Stimulated activated CD4-positive, alpha-beta T cell treated with anti-CD3 and anti-CD28 coated beads, TNF-alpha, amount 100 ng/mL, for 24 hours (primary cell): ENCODE measurements at places on chromosomes 11 and 22.

- peak; percentile 55 for DNase-seq
These were observed 8.6 kb downstream of the MRPL11 start for GRCh38 chr11:66429983-66430602.

- no peak for DNase-seq
These were observed 87.5 kb downstream of the RTL6 start for GRCh38 chr22:44410451-44410991.

DNA sequence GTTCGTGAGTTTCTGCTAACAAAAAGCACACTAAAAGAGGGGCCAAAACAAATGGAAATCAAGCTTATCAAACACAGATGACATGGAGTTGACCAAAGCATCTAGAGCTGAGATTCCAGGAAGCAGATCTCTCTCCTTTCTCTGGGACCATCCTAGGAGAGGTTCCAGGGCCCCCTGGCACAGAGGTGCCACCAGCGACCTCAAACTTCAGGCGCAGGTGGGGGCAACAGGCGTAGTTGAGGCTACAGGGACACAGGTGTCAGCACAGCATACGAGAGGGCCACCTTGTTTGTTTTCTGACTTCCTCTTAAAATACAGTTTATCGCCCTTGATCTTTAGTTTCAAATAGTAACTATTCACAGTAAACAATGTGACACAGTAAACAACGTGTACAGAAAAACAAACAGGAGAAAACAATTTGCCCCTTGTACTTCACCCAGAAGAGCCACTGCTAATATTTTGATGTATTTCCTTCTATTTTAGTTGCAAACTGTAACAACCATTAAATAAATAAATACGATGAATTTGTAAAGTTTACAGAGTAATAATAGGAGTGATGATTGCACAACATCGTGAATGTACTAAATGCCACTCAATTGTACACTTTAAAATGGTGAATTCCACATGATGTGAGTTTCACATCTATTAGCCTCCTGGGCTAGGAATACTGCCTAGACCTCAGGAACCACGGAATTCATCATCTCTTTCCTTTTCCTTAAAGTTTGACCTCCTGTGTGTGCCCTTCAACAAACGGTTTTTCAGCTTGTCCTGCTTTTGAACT is 52.2 kb downstream of the IGLL5 start:
- DNase-seq, result no peak

GRCh38 chr11:65559951-65560537 is 1.9 kb upstream of the LTBP3 start:
- DNase-seq, result no peak

- no peak for DNase-seq
These were observed 244.6 kb upstream of the ANO3 start for GRCh38 chr11:26087120-26087935.

DNA sequence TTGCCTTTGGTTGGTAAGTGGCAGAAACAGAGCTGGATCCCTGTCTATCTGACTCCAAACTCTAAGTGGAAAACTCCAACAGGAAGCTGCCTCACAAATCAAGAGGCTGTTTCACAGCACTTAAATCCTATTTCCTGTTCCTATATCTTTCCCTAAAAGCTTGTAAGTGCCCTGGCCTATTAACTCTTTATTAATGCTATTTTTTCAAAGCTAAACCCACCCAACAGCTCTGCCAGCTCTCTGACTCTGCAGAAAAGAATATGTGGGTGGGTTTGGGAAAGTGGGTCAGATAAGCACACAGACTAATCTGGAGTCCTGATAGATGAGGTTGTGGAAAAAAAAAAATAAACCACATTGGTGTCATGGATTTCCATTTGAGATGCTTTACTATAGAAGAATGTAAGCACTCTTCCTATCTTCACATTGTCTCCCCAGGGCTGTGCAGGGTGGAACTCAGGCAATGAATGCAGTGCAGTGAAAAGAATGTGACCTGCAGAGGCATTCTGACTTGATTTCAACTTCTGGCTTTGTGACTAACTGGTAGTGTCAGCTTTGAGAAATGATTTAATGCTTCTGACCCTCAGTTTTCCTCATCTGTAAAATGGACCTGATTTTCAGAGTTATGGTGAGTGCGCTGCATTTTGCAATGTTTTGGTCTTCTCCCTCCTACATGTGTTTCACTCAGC is 125.6 kb downstream of the AASDHPPT start:
- DNase-seq, result no peak

DNA sequence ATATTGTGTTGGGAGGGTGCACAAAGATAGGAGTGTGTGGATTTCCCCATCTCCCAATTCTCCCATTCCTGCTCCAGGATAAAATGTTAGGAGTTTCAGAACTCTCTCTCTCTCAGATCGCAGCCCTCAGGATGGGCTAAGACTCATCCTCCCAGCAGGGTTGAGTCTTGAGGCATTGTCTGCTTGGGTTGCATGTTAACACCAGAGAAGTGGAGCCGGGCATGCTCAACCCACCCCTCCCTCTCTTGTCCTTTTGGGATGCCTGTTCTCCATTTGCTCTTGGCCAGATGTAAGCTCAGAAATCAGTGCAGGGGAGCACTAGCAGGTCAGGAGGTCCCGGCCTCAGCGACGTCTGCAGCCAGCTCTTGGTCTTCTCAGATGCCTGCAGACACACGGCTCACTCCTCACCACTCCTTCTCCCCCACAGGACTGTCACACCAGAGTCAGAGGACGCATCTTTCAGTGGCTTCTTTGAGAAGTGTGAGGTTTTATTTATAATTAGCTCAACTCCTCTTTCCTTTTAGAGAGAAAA is 1456.5 kb downstream of the TBC1D22A start:
- DNase-seq, result no peak

- DNase-seq, result no peak
These were observed 32.4 kb upstream of the MYH9 start for GRCh38 chr22:36419912-36420882.

- peak; percentile 56 for DNase-seq
These were observed at the start of gene APOBEC3C for GRCh38 chr22:39013942-39014722. Gene APOBEC3C (plus strand): TSS chr22:39014257. CDS start chr22:39014363, 106 bp downstream.

DNA sequence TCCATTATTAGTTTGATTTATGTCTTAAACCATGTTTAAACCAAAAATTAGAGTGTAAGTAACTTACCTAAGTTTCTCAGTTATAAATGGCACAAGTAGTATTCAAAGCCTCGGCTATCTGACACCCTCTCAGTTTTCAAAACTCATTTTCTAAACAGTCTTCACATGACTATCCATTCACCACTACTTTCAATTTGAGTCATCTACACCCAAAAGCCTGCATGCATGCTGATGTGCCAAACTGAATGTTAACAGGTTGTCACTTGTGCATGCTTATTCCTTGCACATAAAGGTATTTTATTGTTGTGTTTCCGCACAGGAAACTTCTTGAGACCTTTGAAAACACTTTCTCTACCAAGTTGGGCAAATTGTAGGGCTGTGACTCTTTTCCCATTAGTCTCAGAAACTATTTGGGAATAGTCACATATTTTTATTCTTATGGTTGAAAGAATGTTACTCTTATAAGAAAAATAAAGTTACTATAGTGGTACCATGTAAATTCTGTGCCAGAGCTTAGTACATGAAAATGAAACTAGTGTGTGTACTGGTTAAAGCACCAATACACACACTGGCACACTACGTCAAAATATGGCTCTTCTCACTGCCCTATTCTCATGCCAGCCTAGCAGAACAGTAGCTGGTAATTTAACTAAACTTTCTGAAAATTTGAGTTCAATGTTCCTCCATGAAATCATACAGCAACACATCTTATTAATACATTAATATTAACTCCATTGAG is 2.2 kb upstream of the OR51E2 start:
- no peak for DNase-seq

GRCh38 chr11:46896719-46897406 is 21.5 kb downstream of the LRP4 start:
- DNase-seq, result no peak

DNA sequence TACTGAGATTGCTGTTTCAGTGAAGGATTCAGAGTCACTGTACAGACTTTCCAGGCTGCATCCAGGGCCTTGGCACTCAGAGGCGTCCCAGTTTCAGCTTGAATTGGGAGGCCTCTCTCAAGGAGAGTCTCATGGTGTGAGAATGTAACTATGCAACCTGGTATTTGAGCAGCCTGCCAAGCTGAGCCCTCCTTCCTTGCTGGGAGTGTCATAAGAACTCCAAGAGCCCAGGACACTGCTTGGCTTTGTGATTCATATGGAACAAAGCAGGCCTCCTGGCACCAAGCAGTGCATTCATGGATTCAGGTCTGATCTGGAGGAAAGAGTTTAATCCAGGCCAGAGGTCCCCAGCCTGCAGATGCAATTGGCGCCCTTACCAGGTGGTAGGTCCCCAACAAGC is 171.7 kb downstream of the DBX1 start:
- no peak for DNase-seq

DNA sequence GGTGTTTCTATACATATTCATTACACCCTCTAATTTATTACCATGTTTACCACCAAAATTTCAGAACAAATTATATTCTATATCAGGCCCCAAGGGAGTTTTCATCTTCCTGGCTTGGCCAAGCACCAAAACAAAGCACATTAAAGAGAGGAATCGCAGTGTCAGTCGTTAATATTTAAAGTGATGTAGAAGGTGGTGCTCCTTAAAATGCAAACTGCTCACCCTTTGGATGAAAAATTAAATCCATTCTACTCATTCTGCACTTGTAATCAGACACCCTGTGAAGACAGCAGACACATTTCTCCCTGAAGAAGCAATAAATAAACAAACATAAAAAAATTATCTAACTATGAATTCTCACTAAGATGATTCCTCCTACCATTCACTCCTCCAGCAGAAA is 113.4 kb downstream of the LRRC4C start:
- DNase-seq, result no peak

GRCh38 chr11:290621-291231 is 1.8 kb downstream of the PGGHG start:
- no peak for DNase-seq
